Aorta (tissue), 5 donors: ENCODE measurements at places on chromosomes 3 and 15.

- no peak overlapping the region for H3K4me3 ChIP-seq
- no peaks in the 10 kb centered on the region for H3K4me1 ChIP-seq
- no peak for DNase-seq
- H3K36me3 ChIP-seq = no peaks in the 10 kb centered on the region
Observed at GRCh38 chr3:64023861-64024223, 548 bp upstream of the PSMD6 start.

- no peaks in the 10 kb centered on the region for H3K4me1 ChIP-seq
- no peak overlapping the region for H3K27ac ChIP-seq
- no peak overlapping the region for H3K4me3 ChIP-seq
- DNase-seq = no peak
- H3K27me3 ChIP-seq = no peaks in the 10 kb centered on the region
Observed at GRCh38 chr3:2898591-2899353, 211.4 kb downstream of the IL5RA start.

DNA sequence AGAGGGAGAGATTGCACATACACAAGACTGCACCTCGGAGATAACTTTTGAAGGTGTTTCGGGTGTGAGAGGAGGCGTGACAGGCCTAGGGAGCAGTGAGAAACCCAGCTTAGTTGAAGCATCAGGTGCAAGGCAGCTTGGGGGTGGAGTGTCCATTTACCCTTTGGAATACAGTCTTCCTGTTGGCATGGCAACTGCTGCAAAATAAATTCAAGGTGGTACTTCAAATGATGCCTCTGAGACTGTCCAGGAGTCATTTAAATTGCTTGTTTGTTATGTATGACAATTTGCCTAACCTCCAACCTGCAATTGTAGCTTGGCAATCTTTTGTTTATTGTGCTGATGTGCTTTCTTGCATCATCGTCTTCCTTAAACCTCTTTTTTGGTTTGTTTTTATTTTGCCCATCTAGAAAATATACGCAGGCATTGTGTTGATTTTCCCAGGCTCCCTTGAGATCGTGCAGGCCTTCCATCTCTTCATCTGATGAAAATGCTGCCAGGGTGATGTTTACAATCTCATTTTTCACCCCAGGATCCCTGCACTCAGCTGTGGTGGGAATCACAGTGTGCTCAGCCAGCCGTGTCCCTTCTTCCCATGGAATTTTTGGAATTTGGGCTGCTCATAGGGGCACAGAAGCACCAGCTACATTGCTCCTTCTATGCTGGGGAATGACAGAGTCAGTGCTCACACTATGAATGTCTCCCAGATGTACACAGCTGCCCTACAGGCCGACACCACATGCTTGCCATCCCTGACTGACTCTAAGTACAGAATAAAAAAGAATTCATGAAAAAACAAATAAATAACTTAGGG, 583.1 kb upstream of the CFAP20DC start:
- no peaks in the 10 kb centered on the region for H3K4me1 ChIP-seq
- no peak overlapping the region for H3K27ac ChIP-seq
- no peak for DNase-seq
- H3K4me3 ChIP-seq = no peak overlapping the region
- H3K27me3 ChIP-seq = no peaks in the 10 kb centered on the region

DNA sequence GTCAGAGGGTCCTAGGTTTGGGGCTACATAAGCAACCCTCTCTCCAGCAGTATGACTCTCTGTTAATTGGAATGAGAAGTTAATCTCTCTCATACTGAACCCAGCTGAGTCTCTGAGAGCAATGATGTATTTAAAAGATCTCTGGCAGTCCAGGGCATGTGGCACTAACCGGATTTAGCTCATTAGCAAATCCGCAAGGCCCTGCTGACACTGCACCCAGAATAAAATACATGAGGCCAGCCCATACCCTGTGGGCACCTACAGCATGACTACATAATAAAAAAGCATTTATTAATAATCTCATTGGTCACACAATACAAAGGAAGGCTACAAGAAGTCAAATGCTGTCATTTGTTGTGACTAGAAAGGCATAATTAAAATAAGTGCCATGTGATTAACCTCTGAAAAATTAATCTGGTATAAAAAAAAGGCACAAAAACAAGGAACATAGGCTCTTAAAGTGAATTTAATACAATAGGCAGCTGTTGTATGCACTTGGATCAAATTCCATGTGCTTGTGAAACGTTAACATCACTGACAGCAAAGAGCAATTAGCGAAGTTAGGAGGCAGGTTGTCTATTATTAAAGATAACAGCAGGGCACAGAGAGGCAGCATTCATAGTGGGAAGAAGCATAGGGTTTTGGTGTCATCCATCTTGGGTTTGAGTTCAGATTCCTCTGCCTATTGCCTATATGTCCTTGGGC, 381.2 kb downstream of the WDR72 start:
- H3K27ac ChIP-seq = no peak overlapping the region
- no peak for DNase-seq
- H3K4me3 ChIP-seq = no peak overlapping the region
- H3K4me1 ChIP-seq = no peaks in the 10 kb centered on the region
- no peaks in the 10 kb centered on the region for H3K27me3 ChIP-seq

DNA sequence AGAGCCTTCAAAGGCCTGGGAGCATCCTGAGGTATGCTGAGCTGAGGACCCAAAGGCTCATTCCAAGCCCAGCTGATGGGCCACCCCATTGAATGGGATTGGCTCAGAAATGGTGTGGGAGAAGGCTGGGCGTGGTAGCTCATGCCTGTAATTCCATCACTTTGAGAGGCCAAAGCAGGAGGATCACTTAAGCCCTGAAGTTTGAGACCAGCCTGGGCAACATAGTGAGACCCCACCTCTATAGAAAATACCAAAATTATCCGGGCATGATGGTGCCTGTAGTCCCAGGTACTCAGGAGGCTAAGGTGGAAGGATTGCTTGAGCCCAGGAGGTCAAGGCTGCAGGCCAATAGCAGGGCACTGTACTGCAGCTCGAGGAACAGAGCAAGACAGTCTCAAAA, 43.8 kb upstream of the ADAMTSL3 start:
- H3K27me3 ChIP-seq = no peaks in the 10 kb centered on the region
- no peak for DNase-seq
- H3K27ac ChIP-seq = no peak overlapping the region
- peaks cover 3% of the 10 kb centered on the region for H3K4me1 ChIP-seq
- no peaks in the 10 kb centered on the region for H3K36me3 ChIP-seq
